ENCODE measurements at places on chromosomes 2 and 18.
A peak's percentile ranks its signal among the peaks of the same experiment; 100 is the strongest.

DNA sequence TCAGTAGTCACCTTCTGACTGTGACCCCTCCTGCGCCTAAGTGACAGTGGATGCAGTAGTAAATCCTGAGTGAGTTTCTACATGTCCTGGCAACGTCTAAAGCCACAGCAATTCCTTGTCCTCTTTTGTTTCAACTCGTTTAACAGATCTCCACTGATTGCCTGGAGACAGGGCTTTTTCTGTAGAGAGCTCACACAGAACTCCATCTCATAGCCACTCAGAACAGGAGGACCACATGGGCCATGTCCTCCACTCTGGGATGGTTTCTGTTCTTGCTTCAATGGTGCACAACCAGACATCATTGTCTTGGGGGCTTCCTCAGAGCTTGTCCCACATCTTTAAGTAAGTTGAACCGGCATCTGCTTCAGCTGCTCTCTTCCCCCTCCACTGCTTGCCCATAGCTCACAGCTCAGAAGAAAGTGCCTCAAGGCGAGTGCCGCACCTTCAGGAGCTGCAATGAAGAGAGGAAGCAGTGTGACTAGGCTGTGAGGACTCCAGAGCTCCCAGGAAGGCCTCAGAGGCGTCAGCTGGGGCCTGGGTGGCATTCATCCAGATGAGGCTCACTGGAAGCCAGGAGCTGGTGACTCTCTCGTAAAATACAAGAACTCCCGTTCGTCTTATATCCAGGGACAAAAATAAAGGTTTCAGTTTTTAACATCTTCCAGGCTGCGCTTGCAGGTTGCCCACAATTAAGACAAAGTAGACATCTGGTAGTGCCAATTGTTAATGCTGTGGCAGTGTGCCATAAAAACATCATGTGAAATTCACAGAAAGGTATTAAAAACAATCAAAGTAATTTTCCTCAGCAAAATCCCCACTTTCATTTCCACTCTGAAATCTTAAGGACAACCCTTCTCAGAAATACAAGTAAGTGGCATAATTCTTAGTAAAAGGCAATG is 37.3 kb downstream of the ST3GAL5 start:
- DNase-seq, result peak; percentile 71

- no peak for DNase-seq
These were observed 6.0 kb downstream of the NEMP2 start for GRCh38 chr2:190528521-190529001.

GRCh38 chr2:230849633-230850357 is 14.9 kb upstream of the ITM2C start:
- no peak for DNase-seq

GRCh38 chr2:105179469-105180372 is 61.8 kb upstream of the GPR45 start:
- no peak for DNase-seq

DNA sequence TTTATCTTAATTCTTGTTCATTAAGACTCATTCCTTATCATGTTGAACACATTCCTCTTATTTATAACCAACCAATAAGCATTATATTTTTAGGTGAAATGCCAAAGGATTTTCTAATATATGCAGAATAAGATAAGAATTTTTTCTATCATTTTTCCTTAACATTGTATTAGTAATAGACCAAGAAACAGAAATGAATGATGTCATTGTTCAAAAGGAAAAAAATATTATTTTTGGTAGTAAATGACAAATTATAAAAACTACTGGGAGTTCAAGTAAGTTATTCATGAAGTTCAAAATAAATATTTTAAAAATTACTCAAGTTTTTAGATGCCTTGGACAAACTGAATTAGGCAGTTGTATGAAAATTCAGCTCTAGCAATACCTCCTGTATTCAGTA is 25.5 kb downstream of the DCAF17 start:
- no peak for DNase-seq

GRCh38 chr2:112085916-112086669 is 31.0 kb downstream of the TMEM87B start:
- no peak for DNase-seq

DNA sequence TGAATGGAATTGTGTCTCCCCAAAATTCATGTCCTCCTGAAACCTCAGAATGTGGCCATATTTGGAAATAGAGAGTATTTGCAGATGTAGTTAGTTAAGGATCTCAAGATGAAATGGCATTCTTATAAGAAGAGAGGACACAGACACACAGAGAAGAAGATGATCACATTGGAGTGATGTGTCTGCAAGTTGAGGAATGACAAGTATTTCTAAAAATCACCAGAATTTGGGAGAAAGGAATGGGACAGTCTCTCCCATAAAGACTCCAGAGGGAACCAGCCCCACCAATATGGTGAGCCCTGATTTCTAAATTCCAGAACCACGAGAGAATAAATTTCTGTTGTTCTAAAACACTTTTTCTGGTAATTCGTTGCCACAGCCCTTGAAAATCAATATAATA is 166.3 kb downstream of the C1D start:
- no peak for DNase-seq

GRCh38 chr2:112958428-112959108 is 19.2 kb upstream of the IL36G start:
- no peak for DNase-seq

GRCh38 chr18:1267021-1267420 is 362.4 kb downstream of the ADCYAP1 start:
- DNase-seq, result no peak

- no peak for DNase-seq
These were observed 94.2 kb downstream of the CD8B2 start for GRCh38 chr2:106581328-106581727.

- no peak for DNase-seq
These were observed 129.1 kb downstream of the NDUFA10 start for GRCh38 chr2:239896075-239896474.

DNA sequence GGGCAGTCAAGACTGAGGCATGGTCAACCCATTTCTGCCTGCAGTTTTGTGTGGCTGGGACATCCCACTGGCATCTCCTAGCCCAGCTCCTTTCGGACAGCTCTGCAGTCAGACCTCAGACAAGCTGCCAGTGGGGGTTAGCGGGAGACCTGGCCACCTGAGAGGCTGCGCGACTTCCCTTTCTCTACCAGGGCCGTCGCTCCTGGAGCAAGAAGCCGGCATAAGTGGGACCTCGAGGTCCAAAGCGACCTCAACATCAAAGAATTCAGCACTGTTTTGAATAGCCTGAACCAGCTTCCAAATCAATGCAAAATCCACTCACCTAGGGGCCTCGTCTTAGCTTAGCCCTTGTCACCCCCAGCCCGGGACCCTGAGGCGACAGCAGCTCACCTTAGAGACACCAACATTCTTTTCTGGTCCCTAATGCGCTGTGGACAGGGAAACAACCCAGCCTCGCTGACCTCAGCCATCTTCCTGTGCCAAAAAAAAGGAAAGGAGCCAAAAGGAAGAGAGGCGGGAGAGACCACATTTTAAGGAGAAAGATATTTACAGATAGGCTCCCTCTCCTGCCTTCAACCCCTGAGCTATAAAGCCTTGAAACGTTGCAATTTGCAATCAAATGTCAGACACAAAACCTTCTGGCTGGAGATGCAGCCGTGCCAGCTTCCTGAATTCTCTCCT is 81.2 kb downstream of the GFPT1 start:
- no peak for DNase-seq

DNA sequence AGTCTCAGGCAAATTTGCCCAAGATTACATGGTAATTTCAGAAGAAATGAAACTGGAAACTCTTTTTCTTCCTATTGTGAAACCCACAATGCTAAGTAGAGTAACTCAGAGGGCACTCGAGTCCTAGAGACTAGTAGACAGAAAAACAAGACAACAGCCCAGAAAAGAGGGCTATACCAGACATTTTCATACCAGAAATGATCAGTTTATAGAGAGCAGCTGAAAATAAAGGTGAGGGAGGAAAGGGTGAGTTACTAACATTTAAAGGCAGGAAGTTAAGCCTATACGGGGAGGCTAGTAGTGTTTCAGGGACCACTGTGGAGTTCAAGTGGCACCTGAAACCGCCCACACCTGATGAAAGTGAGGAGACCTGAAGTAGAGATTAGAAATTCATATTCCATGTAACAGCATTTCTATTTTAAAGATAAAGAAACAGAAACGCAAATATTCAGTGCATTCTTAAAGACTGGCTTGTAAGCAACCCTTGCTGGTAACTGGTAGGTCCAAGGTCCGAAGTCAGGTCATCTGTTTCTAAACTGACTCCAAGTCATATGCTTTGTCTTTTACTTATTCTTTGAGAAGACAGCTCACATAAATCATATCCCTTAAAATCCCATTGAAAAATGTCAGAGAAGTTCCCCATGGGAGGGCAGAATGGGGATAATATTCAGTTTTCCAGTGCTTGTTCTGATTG is 145.1 kb upstream of the ITGB6 start:
- no peak for DNase-seq

DNA sequence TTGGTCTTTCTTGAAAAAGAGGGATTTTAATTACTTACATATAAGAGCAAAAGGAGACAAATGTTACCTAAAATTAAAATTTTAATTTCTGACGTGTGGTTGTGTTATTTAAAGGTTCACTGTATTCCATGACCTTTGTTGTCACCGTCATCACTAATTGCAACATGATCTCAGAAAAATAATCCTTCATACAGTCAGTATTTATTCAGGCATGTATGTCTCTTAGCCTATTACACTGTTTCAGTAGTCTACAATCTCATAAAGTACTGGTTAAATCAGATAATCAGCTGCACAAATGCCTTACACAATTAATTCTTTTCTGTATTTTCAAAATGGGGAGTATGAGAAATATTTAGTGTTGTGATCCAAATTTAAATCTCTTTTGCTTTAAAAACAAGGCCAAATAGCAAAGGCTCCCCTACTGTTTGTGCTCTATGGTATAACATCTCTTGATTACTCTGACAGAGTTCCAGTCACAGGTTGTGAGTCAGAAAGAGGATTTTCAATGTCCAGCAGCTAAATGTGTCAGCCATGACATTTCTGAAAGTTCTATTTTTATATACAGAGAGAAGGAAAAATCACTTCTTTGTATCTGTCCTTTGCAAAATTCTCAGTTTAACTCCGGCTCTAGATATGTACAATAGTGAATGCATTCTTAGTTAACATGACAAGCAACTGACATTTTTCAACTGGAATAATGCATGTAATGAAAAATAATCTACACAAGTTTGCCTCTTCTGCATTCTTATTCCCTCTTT is 184.0 kb downstream of the FIGN start:
- DNase-seq, result no peak

GRCh38 chr2:140256080-140256479 is 1475.9 kb upstream of the NXPH2 start:
- DNase-seq, result no peak

DNA sequence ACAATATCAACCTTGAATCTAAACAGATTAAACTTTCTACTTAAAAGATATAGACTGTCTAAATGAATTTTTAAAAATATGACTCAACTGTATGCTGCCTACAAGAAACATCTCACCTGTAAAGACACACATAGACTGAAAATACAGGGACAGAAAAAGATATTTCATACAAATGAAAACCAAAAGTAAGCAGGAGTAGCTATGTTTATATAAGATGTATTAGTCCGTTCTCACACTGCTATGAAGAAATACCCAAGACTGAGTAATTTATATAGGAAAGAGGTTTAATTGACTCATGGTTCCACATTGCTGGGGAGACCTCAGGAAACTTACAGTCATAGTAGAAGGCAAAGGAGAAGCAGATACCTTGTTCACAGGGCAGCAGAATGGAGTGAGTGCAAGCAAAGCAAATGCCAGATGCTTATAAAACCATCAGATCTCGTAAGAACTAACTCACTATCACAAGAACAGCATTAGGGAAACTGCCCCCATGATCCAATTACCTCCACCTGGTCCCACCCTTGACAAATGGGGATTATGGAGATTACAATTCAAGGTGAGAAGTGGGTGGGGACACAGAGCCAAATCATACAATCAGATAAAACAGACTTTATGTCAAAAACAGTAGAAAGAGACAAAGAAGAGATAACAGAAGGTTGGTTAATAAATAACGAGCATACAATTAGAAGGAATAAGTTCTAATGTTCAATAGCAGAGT is 214.4 kb upstream of the SLC39A10 start:
- no peak for DNase-seq

- DNase-seq, result no peak
These were observed 14.1 kb upstream of the ACKR3 start for GRCh38 chr2:236555481-236555880.

GRCh38 chr18:50199921-50200320 is 5.0 kb upstream of the MYO5B start:
- no peak for DNase-seq

GRCh38 chr2:30412047-30412683 is 34.9 kb upstream of the LCLAT1 start:
- DNase-seq, result no peak

DNA sequence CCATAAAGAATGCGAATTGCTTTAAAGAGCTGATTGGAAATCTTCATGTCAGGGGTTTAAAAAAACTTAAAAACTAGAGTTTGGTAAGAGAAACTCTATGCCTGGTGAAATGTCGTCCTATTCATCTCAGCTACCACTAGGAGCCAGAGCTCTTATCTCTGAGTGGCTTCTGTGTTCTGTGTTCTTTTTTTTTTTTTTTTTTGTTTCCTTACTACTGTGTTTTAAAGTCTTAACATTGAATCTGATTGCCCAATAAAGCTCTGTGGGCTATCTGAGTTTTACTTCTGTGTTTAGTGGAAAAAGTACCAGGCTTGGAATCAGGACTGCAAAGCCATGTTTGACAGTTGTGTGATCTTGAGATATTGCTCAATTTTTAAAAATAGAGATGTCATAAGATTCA is 494.8 kb downstream of the RIT2 start:
- no peak for DNase-seq

GRCh38 chr2:190627448-190628412 is 21.2 kb upstream of the NAB1 start:
- no peak for DNase-seq

- DNase-seq, result no peak
These were observed 127.8 kb downstream of the ARHGAP28 start for GRCh38 chr18:6857300-6857699.

GRCh38 chr2:16303761-16304160 is 361.9 kb downstream of the CYRIA start:
- DNase-seq, result no peak

DNA sequence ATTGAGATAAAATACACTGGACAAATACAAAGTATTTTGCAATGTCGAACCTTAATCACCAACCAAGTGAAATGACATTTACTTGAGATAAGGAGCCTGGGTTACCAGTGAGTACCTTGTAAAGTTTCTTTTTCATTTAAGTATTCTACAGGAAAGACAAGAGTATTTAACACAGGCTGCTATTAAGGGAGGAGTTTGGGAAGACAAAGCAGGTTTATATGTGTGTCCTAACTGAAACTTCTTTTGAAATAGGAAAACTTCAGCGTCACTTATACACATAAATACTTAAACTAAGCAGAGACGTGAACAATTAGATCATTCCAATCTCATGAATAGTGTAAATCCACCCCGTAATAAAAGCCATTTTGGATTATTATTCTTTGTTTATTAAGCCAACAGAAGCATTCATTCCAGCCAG is 126.7 kb upstream of the CYP26B1 start:
- no peak for DNase-seq

GRCh38 chr2:96203130-96204028 is 5.2 kb downstream of the STARD7 start:
- DNase-seq, result no peak

DNA sequence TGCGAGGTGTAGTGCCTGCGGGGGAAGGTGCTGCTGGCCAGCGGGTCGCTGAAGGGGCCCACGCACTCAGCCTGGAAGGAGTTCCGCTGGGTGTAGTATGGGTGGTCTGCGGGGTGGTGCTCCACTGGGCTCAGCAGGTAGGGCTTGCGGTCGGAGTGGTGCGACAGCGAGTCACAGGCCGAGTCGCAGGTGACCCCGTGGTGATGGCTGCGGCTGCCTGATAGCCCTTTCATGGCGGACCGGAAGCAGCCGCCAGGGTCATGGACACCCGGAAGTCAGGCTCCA is 429.8 kb downstream of the TGIF1 start:
- DNase-seq, result no peak

Data from ascending aorta (tissue), 2 donors.